ENCODE measurements at places on chromosomes 6 and 20.

DNA sequence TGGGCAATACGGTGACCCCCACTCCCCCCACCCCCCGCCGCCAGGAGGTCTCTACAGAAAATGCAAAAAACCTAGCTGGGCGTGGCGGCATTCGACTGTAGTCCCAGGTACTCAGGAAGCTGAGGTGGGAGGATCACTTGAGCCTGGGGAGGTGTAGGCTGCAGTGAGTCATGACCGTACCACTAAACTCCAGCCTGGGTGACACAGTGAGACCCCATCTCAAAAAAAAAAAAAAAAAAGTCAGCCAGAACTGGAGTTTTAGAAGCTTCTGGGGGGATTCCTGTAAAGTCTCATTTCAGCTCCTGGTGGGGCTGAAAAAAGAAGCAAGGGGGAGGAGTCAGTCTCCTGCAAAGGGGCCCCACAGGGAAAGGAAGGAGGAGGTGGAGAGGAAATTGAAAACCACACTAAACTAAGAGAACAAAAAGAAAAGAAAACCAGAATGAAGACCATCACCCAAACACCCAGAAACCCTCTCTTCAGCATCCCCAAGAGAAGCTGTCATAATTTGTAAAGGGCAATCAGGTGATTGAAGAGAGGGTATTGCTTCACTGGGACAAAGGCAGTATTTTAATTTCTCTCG lies 50.4 kb downstream of the NOL4L start:
- DNase-seq: peak; percentile 70

DNA sequence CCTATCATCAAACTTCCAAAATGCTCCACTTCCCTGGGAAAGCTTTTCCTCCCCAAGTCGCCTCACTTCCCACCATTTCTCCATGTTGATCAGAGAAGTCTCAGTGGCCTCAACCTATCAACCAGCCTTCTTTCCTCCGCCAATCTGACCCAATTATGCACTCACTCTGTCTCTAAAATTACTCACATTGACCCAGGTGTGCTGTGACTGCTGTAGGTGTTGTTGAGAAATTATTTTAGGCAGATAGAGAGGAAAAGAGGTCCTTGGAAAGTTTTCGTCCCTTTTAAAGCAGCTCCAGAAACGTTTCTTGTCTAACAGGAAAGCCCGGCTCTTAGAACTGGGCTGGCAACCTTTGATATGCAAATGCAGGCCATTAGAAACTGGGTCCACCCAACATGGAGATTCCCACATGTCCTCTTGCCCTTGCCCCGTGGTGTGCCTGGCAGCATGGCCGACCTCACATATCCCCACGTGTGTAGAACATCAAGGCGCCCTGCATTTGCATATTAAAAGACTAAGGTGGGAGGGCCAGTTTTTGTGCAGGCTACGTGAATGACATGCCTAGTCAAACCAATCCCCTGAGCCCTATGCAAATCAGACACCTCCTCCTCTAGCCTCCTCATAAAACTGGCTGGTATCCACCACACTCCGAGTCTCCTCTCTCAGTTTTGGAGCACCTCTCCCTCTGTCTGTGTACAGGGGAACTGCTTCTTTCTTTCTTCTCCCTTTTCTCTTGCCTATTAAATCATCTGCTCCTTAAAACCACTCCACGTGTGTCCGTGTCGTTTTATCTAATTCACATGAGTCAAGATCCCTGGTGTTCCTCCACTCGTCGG lies 12.9 kb downstream of the IPCEF1 start:
- peak; percentile 97 for DNase-seq

GRCh38 chr6:7750197-7750596 lies 24.3 kb downstream of the BMP6 start:
- DNase-seq: no peak

DNA sequence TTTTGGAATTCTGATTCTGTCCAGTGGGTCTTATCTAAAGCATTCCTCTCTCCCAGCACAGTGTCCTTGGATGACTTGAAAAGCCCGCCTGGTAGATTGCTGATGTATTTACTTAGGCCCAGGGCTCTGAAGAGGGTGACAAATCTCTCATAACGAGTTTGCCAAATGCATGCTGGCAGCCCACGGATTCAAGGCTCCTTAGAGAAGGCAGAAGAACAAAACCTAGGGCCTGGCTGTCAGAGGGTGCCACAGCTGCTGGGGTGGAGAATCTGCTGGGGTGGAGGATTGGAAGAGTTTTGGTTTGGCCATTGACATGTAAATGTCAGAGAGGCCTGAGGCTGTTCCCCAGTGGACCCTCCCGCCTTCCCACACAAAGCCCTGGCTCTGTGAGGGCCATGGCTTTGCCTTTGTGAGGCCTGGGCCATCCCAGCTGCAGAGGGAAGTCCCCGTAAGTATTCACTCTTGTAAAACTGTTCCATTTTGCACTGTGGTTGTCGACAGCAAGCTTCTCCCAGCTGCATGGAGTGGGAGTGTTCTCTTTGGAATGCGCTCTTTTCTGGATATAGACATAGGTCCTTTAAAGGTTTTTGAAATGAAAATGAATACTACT lies 50.3 kb downstream of the ANKRD6 start:
- no peak for DNase-seq

DNA sequence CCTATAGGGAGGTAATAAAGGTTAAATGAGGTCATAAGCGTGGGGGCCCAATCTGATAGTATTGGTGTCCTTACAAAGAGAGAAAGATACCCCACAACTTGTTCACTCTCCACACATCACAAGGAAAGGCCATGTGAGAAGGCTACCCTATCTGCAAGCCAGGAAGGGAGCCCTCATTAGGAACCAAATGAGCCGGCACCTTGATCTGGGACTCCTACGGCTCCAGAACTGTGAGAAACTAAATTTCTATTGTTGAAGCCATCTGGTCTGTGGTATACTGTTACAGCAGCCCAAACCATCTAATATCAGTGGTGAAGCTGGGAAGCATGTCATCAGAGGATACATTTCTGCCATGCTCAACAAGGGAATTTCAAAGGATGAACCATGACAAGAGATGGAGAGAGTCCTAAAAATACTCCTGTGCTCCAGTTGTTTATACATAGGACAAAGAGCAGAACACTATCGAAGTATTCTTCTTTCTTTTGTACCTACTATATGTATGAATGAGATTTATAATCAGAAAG lies 10.4 kb downstream of the COX7A2 start:
- DNase-seq: no peak

- DNase-seq: peak; percentile 36
Observed at GRCh38 chr6:104858642-104859041, 1.1 kb downstream of the HACE1 start.

GRCh38 chr6:162198925-162199324 lies 528.6 kb downstream of the PRKN start:
- peak; percentile 11 for DNase-seq

- DNase-seq: no peak
Observed at GRCh38 chr6:154410619-154411072, 54.0 kb upstream of the IPCEF1 start.

GRCh38 chr6:108171291-108171917 lies 5.6 kb downstream of the NR2E1 start:
- no peak for DNase-seq

DNA sequence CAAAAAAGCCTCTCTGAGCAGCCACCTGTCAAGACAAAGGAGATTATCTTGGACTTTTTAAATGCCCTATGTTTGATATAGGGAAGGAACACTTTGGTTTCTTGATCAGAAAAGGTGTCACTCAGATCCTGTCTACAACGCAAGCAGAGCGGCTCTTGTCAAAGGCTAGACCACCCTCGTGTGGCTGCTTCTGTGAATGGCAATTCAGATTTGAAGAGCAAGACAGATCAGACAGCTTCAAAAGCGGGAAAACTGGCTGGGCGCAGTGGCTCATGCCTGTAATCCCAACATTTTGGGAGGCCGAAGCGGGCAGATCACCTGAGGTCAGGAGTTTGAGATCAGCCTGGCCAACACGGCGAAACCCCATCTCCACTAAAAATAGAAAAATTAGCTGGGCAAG lies 10.1 kb upstream of the NXT1 start:
- peak; percentile 78 for DNase-seq

DNA sequence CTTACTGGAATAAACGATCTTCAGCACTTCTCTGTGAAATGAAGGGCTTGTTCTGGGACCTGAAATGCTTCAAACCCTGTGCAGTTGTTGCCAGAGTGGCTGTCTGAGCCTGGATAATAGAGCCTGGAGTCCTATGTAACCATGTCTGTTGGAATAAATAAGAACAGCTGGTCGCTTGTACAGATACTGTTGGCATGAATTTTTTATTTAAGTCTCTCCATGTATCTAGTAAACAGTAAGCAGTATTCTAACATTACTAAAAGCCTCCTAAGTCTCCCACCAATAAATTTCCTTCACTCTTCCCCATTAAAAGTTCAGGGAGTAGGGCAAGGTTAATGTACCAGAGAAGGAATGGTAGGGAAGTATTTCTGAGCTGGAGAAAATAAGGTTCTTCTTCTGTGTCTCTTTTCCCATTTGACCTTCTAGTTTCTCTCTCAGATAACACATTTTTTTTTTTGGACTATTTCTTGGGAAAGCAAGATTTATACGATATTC lies 227.5 kb downstream of the PRL start:
- DNase-seq: no peak

DNA sequence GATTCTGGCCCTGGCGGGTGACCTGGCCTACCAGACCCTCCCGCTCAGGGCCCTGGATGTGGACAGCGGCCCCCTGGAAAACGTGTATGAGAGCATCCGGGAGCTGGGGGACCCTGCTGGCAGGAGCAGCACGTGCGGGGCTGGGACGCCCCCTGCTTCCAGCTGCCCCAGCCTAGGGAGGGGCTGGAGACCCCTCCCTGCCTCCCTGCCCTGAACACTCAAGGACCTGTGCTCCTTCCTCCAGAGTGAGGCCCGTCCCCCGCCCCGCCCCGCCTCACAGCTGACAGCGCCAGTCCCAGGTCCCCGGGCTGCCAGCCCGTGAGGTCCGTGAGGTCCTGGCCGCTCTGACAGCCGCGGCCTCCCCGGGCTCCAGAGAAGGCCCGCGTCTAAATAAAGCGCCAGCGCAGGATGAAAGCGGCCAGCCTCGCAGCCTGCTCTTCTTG lies 868 bp upstream of the SLC2A4RG start:
- peak; percentile 83 for DNase-seq

- DNase-seq: no peak
Observed at GRCh38 chr20:60403105-60403741, 445.0 kb downstream of the CDH26 start.

GRCh38 chr6:169324656-169325459 lies 71.2 kb upstream of the THBS2 start:
- DNase-seq: no peak

DNA sequence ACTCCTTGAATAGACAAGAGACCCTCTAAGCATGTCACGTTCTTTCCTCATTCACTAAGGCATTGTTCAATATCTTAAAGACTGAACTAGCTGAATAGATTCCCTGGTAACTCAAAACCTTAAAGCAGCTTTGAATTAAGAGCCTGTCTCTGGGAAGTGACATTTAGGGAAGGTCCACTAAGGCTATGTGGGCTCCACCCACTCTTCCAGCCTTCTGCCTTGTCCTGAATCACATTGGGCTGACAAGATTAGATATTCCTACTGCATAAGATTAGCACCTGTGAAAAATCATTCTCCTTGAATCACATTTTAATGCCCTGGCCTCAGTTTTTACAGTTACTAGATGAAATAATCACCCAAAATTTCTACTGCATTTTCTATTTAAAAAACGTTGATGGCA lies 36.3 kb downstream of the CLIC5 start:
- DNase-seq: no peak

GRCh38 chr6:39992861-39993622 lies 58.8 kb upstream of the MOCS1 start:
- DNase-seq: no peak

- no peak for DNase-seq
Observed at GRCh38 chr6:112296122-112296521, 41.8 kb upstream of the LAMA4 start.

- no peak for DNase-seq
Observed at GRCh38 chr20:60512443-60512842, 554.2 kb downstream of the CDH26 start.

DNA sequence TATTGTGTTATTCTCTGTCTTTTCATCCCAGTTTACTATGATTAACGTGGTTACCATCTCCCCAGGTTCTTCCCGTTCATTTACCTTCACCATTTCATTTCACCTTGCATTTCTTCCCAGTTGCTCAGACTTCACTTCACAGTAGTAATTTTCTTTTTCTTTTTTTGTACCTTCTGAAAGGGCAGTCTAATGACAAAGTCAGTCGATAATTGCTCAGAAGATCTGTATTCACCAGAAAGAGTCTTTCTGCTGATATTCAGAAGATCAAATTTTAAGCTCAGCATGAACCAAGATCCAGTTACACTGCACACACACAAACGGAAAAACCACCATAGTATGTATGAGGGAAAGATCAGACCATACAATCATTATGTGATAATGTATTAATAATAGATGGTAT lies 265.5 kb downstream of the ADGB start:
- DNase-seq: no peak

DNA sequence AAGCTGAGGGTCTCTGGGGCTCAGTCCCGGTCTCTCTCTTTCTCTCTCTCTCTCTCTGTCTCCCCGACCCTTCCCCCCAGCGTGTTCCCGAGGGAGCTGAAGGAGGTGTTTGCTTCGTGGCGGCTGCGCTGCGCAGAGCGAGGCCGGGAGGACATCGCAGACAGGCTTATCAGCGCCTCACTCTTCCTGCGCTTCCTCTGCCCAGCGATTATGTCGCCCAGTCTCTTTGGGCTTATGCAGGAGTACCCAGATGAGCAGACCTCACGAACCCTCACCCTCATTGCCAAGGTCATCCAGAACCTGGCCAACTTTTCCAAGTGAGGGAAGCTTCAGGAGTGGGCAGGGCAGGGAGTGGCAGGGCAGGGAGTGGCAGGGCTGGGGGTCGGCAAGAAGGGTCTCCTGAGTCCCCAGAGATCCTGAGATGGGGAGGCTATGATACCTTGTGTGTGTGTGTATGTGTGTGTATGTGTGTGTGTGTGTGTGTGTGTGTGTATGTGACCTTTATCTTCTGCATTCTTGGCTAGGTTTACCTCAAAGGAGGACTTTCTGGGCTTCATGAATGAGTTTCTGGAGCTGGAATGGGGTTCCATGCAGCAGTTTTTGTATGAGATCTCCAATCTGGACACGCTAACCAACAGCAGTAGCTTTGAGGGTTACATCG lies 13.6 kb upstream of the ZBTB9 start:
- no peak for DNase-seq

DNA sequence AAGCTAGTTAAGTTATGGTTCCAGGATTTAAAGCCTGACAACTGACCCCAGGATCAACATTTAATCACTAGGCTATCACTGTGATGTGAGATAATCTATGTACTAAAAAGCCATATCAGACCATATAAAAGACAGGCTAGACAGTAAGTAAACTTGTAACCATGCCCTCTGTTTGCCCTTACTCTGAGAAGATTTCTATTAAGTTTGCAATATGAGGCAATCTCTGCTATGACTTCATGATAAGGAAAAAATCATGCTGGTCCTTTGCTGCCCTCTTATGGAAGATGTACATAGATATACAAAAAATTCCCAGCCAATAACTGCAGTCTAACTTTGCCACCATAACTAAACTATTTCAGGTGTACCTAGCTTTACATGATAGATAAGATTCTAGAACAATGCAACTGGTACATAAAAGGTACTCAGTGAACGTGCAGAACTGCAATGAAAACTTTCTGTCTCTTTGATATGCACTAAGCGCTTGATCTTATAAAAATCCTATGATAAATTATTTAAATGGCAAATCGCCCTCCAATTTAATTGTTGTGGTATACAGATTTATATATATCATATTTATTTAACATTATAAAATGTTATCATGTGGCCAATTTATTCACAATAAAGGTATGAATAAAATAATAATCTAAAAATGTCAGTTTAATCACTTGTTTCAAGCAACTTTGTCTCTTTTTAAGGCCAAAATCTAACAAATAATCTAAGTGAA lies 70.5 kb downstream of the FAM217A start:
- DNase-seq: peak; percentile 69

Data from NCI-H526 (cell line).